ENCODE measurements at places on chromosomes 3 and 15.

GRCh38 chr3:54476891-54477290, 354.5 kb downstream of the CACNA2D3 start:
- no peak for DNase-seq

GRCh38 chr3:56484122-56484521, 15.9 kb upstream of the ERC2 start:
- no peak for DNase-seq

GRCh38 chr15:61155741-61156700, 73.1 kb downstream of the RORA start:
- no peak for DNase-seq

DNA sequence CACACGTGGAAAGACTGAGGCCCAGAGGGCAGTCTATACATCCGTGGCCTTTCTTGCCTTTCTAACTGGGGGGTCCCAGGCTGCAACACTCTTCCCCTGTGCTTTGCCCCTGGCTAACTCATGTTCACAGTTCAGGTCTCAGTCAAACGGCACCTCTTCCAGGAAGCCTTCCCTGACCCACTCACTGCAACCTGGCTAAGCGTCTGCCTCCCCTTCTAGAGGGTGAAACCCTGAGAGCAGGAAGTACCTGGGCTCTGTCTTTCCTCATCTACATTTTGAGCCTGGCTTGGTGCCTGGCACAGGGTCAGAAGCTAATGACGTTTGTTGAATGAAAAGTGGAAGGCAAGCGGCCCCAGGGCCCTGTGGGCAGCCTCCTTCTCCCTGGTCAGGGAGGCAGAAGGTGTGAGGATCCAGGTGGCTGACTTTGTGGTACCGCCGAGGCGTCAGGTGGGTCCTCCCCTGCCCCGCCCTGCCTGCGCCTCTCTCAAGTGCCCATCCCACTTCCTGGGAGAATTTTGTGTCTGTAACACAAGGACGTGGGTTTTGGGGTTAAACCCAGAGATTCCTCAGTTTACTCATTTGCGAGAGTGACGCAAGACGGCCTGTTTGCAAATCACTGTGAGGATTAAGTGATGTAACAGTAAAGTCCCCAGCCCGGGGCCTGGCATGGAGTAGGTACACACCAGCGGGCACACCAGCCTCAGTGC, 32.1 kb downstream of the DNASE1L3 start:
- no peak for DNase-seq

GRCh38 chr15:101020451-101020850, 101.3 kb downstream of the LRRK1 start:
- no peak for DNase-seq

DNA sequence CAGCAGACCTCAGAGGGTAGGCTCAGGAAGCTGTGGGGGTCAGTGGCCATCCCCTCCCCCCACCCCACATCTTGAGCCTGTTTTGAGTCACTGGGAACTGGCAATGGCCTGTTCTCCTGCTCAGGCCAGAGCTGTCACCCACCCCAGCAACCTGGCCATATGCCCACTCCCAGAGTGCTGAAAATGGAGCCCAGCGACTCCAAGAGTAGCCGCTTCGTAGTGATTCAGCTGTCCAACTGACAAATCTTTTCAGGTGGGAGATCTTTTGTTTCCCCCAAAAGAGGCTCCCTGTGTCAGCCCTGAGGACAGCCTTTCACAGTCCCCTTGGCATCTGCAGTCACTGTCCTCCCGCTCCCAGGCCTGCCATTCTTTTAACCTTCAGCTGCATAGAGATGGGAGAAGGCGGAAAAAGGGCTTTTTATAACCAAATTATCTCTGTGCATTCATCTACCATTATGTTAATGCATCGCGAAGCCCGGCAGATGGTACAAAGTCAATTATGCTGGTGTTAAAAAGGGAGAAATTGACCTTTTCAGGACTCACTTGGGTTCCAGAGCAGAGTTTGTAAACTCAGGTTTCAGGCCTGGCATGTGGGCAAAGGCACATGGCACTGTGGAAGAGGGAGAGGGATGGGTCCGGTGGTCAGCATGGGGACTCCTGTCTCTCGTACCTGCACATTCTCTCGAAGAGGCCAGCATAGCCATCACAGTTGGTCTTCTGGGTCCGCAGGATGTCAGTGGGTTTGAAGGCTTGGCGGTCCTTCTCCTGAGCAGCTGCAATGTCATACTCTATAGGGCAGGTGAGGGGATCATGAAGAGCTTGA, 32.1 kb downstream of the KY start:
- DNase-seq: no peak

GRCh38 chr3:37921025-37921424, 59.3 kb downstream of the CTDSPL start:
- DNase-seq: no peak

DNA sequence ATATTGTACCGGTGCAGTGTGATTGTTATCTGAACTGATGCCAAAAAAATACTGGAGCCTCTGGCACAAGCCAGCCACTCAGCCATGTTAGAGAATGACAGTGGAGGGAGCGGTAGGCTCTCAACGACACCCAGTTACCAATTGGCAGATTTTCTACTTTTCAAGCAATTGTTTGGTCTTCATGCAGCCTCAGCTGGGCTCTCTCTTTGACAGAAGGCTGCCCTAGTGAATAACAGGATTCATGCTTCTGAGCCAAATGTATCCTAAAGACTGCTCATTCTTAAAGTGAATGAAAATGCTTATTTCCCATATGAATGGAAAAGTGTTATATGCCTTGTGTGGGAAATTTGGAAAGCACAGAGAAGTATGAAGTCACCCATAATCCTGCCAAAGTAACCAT, 261.2 kb upstream of the TRIM42 start:
- no peak for DNase-seq

DNA sequence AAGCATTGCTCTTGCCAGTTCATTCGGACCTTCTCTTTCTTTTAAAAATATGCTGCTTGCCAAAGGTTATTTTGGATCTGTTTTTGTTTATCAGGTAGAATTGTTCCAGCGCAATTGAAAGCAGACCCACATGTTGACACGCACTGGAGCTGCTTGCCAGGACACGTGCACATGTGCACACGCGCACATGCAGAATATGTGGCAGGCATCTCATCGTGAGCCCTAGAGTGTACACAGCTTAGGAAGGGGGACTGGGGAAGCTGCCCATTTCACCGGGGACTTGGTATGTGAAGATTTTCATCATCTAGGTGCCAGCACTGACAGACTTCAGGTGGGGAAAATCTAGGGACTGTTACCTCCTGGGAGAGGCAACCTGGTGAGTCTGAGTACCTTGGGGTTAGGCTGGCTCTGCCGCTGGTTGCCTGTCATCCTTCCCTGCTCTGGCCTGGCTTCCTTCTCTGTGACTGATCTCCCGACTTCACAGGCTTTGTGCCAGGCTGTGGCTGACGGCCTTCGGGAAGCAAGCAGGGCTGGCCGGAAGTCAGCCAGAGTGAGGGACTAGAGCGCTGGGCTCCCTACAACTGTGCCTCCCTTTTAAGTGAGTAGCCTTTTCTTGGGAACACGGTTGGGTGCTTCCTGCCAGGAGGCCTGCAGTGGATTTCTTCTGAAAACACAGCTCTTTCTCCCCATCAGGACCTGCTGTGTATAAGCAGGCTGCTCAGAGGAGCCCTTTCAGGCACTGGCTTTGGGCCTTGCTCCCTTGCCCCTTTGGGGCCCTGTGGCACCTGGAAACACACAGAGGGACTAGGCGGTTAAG, 129.3 kb downstream of the EEFSEC start:
- DNase-seq: no peak

GRCh38 chr15:76449455-76449854, 112.9 kb downstream of the ISL2 start:
- DNase-seq: no peak

DNA sequence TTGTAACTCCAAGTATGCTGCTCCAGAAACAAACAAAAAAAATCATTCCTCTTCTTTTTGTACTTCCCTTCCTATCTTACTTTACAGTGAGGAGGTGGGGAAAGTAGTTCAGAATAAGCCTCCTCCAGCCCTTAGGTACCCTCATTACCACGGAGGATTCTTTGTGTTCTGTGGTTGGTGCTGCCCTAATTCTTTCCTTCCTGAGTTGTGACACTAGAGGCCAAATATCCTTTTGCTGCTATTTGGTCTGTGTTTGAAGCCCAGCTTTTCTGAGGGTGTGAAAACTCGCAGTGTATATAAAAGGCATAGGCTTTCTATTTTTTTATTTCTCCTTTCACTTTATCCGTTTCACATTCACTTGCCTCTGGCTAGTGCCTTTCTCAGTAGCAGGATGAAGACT, 98.2 kb downstream of the HHLA2 start:
- DNase-seq: no peak

GRCh38 chr3:87796843-87797185, 262.0 kb downstream of the CGGBP1 start:
- no peak for DNase-seq

DNA sequence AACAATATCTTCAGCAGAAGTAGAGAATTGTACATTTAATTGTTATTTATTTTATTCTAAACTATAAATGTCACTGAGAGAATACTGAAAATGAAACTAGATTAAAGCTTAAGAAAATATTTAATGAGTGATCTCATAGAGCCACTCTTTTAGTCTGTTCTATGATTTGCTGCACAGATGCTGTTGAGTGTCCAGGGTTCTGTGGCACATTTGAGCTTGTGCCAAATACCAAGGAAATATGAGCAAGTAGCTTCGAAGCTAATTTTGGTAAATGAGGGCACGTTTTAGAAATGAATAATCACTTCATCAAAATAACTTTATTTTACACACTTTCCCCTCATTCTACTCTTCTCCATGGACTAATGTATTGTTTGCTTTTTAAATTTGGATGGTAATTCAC, 53.6 kb upstream of the THRB start:
- DNase-seq: no peak

DNA sequence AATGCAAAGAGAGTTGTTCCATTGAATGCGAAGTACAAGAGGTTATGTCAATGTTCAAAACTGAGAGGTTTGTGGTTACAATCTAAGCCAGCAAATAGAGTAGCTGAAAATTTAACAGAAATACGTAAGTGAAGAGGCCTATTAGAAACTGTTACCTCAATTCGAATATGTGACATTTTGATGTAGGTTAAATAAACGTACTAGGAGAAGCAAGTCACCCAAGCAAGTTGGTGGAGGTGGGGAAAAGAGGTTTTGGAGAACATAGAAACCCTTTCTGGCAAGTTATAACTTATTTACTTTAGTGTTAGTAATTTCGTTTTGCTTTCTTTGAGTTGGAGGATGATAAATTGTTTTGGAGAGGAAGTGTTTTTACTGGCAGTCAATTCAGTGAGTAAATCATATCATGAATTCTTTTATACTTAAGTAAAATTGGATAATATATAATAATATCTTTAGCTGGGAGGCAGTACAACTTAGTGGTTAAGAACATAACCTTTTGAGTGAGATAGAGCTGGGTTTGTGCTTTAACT, 91.2 kb upstream of the NAALADL2 start:
- DNase-seq: no peak

- DNase-seq: no peak
Observed at GRCh38 chr15:66734961-66735908, 33.2 kb downstream of the SMAD6 start.

DNA sequence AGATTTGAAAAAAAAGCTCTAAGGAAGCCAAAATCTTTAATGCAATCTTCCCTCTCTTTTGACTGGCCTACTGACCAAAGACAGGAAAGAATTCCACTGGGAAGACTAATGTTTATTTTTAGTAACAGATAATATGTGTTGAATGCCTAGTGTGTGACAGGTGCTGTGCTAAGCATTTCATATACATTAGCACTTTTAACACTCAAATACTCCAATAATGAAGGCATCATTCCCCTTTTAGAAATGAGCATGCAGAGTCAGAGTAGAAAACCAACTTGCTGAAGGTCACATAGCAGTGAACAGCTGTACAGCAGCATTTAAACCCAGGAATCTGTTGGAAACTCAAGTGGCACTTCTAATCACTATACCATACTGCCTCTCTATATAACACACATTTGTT, 170.6 kb downstream of the MINAR1 start:
- DNase-seq: no peak

GRCh38 chr3:20984594-20985205, 766.3 kb downstream of the ZNF385D start:
- no peak for DNase-seq

GRCh38 chr15:80106051-80106450, 46.6 kb downstream of the ZFAND6 start:
- no peak for DNase-seq

DNA sequence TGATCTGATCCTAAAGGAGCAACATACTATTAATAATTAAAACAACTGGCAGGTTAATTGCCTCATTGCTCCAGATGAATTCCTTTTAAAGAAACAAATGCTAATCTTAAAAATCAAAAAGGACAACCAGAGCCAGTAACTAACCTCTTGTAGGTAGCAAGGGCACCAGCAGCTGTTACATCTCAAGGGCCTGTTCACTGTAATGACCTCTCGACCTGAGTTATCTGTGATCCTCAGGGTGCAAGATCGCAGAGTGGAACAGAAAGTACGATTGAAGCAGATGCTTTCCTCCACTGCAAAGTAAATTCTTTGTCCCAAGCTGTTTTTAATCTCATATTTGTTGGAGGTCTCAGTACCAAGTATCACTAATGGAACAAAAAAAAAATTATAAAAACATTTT, 11.4 kb downstream of the PLSCR5 start:
- no peak for DNase-seq

DNA sequence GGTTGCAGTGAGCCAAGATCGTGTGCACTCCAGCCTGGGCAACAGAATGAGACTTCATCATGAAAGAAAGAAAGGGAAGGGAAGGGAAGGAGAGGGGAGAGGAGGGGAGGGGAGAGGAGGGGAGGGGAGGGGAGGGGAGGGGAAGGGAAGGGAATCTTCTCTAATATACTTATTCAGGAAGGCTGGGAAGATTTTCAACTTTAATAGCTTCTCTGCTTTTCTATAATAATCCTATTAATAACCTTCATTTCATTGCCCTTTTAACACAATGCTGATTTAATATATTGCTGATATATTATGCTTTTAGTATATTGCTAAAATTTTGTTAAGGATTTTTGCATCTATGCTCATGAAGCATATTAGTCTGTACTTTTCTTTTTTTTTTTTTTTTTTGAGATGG, 23.4 kb upstream of the RNF7 start:
- DNase-seq: no peak

DNA sequence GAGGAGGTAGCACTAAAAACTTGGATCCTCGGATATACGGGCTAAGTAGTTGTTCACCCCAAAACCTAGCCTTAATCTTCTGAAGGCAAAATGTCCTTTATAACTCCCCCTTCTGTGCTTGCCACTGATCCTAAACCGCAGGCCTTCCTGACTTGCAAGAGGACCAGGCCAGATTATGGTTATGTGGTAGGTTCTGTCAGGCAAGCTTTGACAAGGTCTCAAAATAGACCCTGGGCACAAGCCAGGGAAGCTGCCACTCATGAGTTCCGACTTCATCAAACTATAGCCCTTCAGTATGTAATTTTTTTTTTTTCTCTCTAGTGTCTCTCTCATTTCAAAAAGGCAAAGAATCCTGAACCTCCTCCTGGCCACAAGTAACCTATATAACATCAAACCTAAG, 3.2 kb downstream of the LRRFIP2 start:
- DNase-seq: no peak
